ENCODE measurements at places on chromosomes 1 and 21. TPM values are rescaled to one million over a fixed set of nuclear protein-coding genes. Genes with fewer than 3 reads are reported as not detected.

GRCh38 chr1:1020000-1020404, at the start of gene AGRN:
TSS of gene AGRN (plus strand) at chr1:1020120. CDS start at chr1:1020173, 53 bp downstream.
- no peak for DNase-seq

GRCh38 chr1:219276049-219276738, 102.5 kb downstream of the LYPLAL1 start:
- DNase-seq: no peak

- no peak for DNase-seq
Observed at GRCh38 chr1:11138029-11138428, 38.4 kb upstream of the EXOSC10 start.

DNA sequence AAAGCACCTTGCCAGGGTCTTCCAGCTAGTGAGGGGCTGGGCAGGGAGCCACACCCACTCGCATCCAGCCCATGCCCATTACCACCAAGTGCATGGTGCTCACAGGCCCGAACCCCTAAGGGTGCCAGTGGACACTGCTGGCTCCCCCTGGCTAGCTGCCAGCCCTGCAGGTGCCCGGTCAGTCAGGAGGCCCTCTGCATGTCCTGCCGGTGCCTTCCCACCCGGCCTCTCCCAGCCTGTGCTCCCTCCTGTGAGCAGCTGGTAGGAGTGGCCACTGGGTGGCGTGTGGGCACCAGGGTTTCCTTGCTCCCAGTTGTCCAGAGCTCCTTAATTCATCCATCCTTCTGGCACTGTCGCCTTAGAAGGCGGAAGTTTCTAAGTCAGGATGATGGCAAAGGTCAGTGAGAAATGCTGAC, 33.4 kb downstream of the QSOX1 start:
- DNase-seq: peak; percentile 40

DNA sequence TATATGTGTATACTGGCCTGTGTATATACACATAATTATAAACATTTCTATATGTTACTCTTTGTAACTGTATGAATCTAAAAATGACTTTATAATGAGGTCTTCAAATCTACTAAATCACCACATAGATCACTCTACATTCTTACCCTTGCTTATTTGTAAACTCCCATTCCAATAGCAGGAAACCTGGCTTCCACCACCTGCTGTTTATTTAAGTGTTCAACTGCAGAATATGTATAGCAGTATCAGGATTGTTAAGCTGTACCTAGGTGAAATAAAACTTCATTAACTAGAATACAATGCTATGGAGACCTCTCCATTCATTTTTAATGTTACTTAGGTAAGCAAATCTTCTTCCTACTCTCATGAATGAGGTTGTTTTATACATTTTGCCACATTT, 1351.1 kb upstream of the B3GALT2 start:
- DNase-seq: no peak

DNA sequence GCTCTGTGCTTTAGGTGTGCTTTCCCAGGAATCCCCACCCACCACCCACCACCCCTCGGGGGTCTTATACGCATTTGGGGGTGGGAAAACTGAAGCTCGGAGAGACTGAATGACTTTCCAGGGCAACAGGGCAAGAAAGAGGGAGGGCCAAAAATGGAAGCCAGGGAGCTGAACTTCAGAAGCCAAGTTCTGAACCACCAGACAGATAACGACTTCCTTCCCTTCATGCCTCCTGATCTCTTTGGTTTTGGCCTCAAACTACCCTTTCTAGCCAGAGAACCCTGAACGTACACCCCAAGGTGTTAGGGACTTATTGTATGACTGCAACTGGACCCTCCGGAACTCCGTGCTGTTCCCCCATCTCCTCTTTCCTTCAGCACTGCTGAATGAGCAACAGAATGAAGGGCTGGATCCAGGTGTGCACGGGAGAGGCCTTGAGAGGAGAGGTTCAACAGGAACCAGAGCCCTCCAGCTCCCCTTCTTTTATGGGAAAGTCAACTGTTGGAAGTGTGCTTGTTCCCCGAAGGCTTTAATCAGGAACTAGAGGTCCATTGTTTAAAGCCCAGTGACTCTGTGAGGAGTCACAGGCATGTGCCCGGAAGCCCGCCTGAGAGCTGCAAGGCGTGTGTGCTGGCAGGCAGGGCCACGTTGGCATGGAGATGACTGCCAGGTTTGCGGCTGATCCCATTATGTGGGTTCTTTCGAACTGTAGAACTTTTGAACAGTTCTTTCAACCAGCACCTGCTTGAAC, 3.1 kb downstream of the BACE2 start:
- no peak for DNase-seq

GRCh38 chr1:115613767-115614166, 28.0 kb upstream of the VANGL1 start:
- no peak for DNase-seq

- no peak for DNase-seq
Observed at GRCh38 chr1:147700042-147701006, 30.0 kb upstream of the ACP6 start.

DNA sequence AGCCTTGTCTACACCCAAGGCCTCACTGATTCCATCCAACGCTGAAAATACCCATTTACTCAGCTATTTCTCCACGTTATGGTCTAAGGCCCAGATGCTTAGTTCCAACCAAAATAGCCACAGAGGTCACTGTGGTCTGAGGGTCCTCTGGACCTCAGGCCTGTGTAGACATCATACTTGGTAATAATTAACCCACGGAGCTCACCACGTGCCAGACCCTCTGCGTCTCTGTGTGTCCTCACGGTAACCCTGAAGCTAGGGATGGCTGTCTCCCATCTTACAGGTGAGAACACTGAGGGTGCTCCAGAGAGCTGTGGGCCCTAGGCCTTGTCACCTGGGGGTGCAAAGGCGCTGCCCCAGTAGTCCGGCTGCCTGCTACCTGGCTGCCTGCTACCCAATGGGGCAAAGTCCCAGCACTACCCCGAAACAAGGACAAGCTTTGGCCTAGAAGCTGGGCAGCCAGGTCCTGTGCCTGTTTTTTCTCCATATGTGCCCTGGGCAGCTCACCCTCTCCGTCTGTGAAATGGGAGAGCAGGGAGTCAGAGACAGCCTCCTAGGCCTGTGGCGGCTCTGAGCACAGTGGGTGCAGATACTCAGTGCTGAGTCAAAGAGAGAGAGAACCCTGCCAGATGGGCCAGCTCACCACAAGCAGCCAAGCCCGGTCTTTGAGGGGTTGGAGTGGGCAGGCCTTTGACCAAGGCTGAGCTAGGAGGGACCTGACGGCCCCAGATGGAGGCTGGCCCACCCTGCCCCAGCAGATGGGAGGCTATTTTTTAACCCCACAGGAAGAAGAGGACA, 17.0 kb upstream of the RUNX3 start:
- DNase-seq: no peak

DNA sequence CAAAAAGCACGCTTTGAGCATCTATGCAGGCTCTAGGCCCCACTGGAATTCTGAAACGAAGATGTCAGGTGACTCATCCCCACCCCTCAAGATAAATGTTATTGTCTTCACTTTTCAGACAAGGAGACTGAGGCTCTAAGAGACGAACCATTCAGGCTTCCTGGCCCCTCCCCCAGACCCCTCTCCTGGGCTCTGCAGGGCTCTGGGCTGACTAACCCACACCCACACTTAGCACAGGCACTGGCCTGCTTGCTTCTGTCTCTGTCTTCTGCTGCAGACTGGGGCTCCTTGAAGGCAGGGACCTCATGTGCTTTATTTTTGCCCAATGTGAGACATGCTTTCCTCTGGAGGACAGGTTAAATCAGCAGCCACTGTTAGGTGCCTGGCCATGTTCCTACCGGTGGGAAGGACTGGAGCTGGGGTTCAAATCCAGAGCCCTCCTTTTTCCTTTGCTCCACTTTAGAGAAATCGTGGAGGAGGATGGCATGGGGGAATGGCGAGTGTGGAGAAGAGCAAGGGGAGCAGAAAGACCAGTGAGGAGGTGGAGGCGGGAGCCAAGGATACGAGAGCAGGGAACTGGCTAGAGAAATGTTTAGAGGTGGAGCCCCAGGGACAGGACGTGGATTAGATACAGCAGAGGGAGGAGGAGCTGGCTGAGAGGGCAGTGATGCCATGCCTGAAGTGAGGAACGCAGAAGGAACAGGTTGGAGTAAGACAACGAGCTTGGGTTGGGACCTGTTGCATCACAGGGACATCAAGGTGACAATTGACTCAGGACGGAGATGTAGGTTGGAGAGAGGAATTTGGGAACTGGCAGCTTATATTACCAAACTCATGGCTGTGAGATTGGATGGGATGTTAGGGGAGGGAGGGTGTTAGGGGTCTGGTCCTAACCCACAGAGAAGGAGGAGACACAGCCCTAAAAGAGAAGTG, 1.7 kb downstream of the TMEM125 start:
- no peak for DNase-seq

DNA sequence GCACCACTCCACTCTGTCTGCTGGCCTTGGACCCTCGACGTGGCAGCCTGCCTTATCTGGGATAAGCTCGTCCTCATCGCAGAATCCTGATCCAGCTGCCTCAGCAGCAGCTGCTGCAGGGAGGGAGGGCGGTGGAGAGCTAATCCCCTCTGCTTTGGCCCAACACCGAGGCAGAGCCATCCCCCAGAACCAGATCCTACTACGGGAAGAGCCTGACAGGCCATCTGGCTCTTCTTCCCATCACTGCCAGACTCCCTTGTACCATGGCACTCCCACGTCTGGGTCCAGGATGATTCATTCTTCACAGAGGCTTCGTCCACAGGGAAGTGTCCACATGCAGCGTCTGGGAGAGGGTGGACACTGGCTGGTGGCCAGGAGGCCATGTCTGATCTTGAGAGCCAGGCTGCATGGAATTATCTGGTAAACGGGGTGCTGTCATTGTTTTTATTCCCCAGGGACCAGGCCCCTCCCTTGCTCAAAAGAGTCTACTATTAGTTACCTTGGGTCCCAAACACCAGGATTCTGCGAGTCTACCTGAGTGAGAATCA, 14.6 kb upstream of the PKP1 start:
- no peak for DNase-seq

DNA sequence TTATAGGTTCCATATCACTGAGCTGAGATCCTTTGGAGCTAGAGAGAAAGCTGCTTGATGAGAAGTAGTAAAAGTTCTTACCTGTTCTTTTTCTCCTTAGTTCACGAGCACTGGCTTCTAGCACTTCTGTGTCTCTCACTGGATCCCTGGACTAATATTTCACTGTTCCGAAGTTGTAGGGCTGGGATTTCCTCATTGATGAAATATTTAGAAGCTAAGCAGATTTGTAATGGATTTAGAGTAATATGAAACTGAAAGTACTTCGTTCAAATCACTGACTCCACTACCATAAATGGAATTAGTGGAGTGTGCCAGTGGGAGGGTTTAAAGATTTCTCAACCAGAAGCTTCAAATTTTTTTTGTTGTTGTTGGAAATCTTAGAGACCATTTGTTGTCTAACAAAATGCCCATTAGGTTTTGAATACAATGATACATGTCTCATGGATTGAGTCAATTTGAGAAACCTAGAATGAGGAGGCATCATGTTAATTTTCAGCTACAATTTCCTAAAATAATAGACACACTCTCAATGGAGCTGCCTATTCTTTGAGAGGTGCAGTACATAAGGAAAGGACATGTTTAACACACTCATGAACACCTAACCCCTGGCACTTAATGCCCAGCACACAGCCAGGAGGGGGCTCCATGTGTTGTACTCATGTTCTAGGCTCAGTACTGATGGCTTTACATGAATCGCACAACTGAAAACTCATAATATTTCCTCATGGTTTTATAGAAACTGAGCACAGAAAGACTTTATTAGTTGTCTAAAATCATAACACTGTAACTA, at the start of gene GBP1:
TSS of gene GBP1 (minus strand) at position 130 of the 790 bp plus-strand sequence. CDS start 1,974 bp downstream, outside the sequence.
- no peak for DNase-seq

DNA sequence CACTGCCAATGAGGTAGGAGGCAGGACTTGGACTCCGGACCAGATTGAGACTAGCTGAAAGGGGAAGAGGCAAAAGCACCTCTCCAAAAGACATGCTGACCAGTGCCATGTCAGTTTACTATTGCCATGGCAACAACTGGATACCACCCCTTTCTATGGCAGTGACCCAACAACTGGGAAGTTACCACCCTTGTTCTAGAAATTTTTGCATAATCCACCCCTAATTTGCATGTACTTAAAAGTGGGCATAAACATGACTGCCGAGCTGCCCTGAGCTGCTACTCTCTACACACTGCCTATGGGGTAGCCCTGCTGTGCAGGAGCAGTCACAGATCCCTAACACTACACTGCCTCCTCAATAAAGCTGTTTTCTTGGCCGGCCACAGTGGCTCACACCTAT, 19.0 kb upstream of the SLC6A9 start:
- DNase-seq: no peak

DNA sequence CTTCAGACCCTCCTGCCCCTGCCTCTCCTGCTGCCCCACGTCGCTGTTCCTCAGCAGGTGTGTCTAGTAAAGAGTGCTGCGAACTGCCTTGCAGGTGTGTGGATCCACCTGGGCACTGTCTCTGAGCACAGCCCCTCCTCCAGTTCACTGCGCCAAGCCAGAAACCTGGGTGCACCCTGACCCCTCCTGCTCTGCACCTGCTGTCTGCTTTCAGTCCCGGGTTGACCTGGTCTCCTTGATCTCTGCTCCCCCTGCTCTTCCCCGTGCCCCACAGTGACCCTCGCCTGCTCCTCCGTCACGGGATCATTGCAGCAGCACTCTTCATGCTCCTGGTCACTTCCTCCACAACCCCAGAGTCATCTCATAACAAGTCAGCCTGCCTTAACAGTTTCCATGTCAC, 6.5 kb downstream of the A3GALT2 start:
- no peak for DNase-seq

GRCh38 chr1:40341491-40342380, 24.6 kb upstream of the COL9A2 start:
- no peak for DNase-seq

DNA sequence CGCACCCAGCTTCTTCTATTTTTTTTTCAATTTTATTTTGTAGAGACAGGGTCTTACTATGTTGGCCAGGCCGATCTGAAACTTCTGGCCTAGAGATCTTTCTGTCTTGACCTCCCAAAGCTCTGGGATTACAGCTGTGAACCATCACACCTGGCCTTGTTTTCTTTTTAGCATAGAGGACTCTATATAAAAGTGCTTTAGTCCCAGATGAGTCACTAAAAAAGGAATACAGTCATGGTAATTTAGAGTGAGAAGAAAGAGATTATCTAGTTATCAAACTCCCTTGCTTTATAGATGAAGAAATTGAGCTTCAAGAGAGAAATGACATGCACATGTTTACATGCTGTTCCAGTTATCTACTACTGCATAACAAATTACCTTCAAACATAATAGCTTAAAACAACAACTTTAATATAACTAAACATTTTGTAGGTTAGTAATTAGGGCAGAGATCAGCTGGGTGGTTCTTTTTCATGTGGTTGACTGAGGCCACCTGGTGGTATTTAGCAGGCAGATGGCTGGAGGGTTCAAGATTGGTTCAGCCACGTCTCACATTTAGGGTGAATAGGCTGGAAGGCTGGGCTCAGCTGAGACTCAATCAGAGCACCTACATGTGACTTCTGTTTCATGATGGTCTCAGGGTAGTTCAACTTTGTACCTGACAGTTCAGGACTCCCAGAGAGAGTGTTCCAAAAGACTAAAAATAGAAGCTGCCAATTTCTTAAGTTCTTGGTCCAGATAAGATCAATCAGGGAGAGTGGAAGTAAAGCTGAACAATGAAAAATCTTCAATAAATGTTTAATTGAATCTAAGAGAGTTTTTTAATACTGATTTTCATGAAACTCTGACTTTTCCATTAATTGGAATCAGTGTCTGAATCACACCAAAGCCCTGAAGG, 16.9 kb upstream of the MTF2 start:
- no peak for DNase-seq

GRCh38 chr21:42225571-42226155, 6.7 kb downstream of the ABCG1 start:
- DNase-seq: no peak

- no peak for DNase-seq
Observed at GRCh38 chr1:207364614-207365013, 43.1 kb downstream of the CD55 start.

Gene NGF
- 1.4 TPM for polyA plus RNA-seq

Gene PADI6
- not detected for polyA plus RNA-seq

Gene CTSS
- 14.0 TPM for polyA plus RNA-seq

Gene SPRTN
- 15.1 TPM for polyA plus RNA-seq

Gene THEM5
- 0.29 TPM for polyA plus RNA-seq

Gene SLC25A33
- polyA plus RNA-seq: 4.5 TPM

Measured in right renal cortex interstitium (tissue), 3 donors.